ENCODE measurements at places on chromosomes 12 and 14.
A peak's percentile ranks its signal among the peaks of the same experiment; 100 is the strongest.

GRCh38 chr12:6535960-6536847, 1.9 kb downstream of the GAPDH start:
- no peak for DNase-seq

DNA sequence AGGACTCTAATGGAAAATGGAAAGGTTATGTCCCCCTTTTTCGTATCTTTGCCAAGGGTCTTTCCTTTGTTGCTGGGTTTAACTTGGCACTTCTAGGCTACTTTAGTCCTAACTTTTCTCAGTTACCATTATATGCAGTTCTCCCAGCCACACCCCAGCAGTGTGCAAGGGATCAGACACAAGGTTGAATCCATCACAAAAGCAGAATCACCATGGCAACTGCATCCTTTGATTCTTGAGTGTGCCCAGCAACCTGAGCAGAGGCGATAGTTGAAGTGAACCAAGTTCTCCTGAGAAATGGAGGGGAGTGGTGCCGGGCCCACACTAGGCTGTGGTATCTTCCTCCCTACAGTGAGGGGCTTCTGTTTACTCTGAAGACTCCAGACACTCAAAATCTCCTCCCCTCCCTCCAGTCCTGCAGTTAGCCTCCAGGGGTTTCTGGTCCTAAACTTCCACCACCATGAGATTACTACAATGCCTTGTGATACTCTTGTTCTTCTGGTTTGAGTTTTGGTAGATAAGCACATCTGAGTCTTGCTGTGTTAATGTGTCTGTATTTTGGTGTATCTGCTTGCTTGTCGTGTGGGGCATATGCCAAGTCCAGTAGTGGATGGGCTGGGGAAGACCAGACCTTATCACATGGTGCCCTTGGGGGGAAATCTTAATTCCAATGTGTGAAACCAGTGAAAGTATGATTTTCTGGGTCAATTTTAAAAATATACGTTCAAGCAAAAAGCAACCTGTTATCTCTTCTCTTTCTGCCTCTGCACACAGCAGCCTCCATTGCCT, 183.9 kb downstream of the CACNA1C start:
- DNase-seq = no peak

- no peak for DNase-seq
Observed at GRCh38 chr12:88834226-88834625, 254.0 kb upstream of the KITLG start.

GRCh38 chr12:105738051-105738450, 400.7 kb downstream of the NUAK1 start:
- DNase-seq = peak; percentile 3

DNA sequence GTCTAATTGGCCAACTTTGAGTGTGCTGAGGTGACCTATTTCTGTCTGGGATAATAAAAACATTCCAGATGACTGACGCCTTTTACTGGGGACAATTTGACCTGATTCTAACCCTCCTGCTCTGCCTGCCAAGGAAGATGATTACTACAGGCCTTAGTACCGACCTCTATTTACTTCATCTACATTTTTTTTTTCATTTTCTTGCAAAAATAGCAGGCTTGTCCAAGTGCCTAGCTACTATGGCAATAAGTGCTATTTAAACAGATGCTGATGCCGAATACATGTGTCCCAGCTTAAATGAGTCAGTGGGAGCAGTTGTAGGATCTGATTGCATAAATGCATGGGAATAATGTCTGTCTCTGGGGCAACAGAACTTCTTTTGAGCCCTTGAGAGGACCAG, 254.3 kb downstream of the RGS6 start:
- no peak for DNase-seq

- no peak for DNase-seq
Observed at GRCh38 chr12:27345376-27345775, 12.7 kb downstream of the BMAL2 start.

- DNase-seq = no peak
Observed at GRCh38 chr14:101933209-101933608, 31.2 kb upstream of the DYNC1H1 start.

- DNase-seq = no peak
Observed at GRCh38 chr12:11732023-11732422, 82.5 kb downstream of the ETV6 start.

- no peak for DNase-seq
Observed at GRCh38 chr14:76714470-76714869, 46.8 kb upstream of the VASH1 start.

DNA sequence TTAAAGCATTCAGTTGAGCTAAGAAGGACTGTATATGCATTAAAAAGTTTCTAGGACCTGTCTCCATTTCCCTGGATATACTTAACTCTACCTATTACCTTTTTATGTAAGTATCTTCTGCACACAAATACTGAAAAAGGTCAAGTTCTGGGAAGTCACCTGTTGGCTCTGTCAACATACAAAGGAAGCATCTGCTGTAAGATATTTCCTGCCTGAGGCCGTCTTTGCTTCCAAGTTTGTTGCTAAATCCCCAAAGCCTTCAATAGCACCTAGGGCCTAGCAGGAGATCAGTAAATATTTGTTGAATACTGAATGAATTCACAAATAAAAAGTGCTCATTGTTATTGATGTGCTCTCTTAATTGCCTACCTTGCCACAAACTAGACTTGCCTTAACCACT, 188.4 kb downstream of the DUSP6 start:
- DNase-seq = no peak

GRCh38 chr12:98983647-98984046, 338.6 kb downstream of the APAF1 start:
- DNase-seq = no peak

DNA sequence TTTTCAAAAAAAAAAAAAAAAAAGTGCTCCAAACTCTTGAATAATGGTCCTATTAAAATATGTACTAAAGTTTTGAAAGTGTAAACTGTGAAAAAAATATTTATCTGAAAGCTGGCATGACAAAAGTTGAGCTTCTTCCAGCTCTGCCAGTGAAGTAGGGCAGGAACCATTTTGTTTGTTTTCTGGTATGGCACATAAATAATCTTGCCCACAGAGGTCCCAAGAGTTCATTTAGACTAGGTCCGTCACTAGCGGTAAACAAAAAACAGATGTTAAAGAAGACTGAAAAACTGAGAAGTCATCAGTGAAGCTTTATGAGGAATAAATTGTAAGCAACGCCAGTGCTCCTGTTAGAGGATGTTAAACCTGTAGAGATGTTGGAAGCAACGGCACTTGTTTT, 7.0 kb downstream of the ERP27 start:
- no peak for DNase-seq

GRCh38 chr14:71733210-71733883, 198.9 kb upstream of the RGS6 start:
- DNase-seq = no peak

DNA sequence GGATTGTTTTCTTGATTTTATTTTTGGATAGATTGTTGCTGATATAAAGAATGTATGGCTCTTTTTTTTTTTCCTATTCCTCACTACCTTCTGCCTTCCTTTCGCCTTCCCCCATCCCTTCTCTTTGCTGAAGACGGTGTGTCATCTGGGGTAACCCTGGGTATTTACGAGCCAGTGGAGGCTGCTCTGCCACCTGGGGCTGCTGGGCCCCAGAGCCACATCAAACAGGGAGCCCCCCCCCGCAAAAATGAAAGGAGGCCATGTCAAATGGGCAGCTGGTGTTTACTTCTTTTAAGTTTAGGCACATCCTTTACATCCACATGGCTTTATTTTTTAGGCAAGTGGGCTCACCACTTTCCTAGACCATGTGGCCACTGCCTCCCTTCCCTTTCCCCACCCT, 25.4 kb downstream of the CHST11 start:
- DNase-seq = no peak

DNA sequence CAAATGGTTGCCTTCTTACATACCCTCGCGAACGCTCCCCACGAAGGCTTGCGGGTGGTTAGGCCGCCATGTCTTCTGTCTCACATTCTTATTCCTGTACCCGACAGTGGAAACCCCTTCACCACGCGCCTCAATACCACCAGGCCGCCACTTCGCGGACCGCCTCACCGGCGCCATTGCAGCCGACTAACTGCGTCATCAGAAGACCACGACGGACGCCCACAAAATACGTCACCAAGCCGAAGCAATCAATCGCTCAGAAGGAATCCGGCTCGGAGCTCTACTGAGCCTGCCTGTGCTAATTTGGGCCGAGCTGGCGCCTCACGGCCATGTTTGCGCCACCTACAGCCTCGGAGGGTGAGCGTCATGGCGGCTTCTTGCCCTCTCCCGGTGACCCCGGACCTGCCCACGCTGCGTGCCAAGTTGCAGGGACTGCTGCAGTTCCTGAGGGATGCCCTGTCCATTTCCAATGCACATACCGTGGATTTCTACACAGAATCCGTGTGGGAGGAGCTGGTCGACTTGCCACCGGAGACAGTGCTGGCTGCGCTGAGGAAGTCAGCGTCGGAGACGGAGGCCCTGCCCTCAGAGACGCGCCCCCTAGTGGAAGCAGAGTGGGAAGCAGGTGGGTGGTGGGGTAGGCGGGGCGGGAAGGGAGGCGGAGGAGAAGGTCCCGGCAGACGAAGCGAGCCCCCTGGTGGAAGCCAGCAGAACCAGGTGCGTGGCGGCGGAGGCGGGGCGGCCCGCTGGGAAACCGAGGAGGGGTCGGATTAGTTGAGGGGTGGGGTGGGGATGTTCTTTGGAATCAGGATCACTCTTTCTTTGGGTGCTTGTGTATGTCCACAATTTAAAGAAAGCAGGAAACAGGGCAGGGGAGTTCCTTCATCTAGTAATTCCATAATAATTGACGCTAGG, at the start of the genes CCDC59 and METTL25:
TSS of gene CCDC59 (minus strand) at position 188 of the 915 bp plus-strand sequence. CDS start at position 177, 11 bp downstream.
TSS of gene METTL25 (plus strand) at position 330 of the 915 bp plus-strand sequence. CDS start at position 367, 37 bp downstream.
- DNase-seq = peak; percentile 96

DNA sequence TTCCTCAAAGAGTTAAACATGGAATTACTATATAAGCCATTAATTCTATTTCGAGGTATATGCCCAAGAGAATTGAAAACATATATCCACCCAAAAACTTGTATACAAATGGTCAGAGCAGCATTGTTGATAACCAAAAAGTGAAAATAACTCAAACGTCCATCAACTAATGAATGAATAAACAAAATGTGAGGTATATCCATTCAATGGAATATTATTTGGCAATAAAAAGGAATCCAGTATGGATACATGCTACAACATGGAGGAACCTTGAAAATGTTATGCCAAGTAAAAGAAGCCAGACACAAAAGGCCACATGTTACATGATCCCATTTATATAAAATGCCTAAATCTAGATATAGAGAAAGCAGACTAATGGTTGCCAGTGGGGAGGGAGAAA, 36.0 kb downstream of the SLC25A47 start:
- DNase-seq = no peak

DNA sequence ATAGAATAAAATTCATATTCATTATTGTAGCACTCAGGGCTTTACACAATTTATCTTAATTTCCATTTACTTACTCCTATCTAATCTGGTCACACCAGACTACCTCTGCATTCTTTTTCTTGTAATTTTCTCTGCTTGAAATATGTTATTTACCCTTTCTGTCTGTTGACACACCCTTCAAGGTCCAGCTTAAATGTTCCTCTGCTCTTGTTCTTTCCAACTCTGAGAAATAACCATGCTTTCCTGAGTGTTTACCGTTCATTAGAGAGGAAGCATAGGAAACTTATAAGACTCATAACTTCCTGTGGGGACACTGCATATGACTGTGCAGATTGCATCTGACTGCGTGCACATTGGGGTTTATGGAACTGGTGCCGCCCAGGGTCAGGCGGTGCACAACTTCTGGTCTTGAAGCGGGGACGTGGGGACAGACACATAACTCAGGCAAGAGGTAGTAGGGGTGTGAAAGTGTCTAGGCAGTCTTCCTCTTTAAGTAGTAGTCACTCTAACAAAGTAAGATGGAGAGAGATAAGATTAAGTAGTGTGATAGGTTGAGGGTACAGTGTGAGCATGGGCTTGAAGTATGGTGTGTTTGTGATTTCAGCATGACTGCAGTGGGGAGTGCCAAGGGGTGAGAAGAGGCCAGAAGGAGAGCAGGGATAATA, 42.6 kb upstream of the FOXJ2 start:
- DNase-seq = peak; percentile 43
